ENCODE measurements at places on chromosomes 7 and 10.

- no peak for DNase-seq
Observed at GRCh38 chr10:60350400-60350799, 39.3 kb downstream of the ANK3 start.

DNA sequence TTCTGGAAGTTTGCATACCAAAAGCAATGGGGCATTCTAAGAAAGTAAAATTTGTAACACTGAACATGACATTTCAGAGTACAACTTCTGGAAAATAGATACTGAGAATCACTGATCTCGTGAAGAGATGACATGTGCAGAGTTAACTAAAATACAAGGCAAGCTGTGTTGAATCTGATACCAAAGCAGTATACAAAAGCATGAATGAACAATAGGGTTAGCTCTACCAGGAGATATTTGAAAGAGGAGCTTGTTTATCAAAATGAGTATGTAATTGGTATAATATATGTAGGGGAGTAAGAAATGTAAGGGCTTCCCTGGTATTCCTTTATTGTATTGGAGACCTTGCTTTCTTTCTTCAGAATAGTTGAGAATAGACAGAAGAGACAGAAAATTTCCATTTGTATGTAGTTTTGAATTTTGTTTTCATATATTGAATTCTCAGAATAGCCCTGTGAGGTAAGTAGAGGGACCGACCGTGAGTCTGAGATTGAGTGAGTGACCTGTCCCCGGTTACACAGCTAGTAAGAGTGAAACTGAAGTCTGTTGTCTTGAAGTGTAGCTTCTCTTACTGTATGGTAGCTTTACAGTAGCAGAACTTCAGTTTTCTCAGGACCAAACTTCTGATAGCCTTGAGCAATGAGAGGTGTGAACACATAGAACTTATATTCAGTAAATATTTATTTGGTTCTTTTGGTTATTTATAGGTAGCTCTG is 5.0 kb downstream of the HBP1 start:
- no peak for DNase-seq

GRCh38 chr10:99775850-99776249 is 6.6 kb upstream of the ABCC2 start:
- DNase-seq = no peak

DNA sequence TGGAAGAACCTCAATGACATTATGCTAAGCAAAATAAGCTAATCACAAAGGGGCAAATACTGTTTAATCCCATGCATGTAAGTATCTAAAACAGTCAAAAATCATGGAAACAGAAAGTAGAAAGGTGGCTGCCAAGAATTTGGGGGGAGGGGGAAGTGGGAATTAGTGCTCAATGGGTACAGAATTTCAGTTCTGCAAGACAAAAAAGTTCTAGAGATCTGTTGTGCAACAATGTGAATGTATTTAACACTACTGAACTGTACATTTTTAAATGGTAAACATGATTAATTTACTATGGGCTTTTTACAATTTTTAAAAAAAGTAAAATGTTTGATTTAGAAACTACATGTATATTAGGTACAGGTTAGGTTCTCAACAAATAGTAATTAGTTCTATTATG is 11.9 kb downstream of the EZH2 start:
- no peak for DNase-seq

DNA sequence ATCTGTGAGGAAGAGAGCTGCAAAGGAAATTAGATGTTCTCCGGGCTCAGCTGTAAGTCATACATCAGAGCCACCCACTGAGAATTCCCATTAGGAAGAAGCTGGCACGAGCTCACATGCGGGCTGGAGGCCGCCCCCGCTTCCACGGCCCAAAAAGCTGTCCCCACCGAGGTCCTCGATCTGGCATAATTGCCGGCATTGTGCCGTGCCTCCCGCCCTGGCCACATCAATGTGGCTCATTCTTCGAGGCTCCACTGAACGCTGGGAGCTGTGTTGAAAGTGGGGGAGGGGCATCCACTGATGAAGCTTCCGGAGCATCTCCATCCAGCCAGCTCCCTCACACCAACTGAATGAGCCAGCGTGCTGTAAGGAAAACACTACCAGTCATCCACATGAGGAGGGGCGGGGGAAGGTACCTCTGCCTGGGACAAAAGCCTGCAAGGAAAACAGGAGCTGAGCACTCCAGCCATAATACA is 173.1 kb downstream of the PTPRN2 start:
- no peak for DNase-seq
